CD4-positive, alpha-beta T cell treated with Interleukin-17A for 1 hour (primary cell): ENCODE measurements at places on chromosomes 5 and 9.

- no peak for DNase-seq
Measured at GRCh38 chr5:149697001-149697400, 33.1 kb upstream of the PPARGC1B start.

GRCh38 chr5:32536246-32536645, 49.1 kb upstream of the SUB1 start:
- no peak for DNase-seq

- DNase-seq = peak; percentile 47
Measured at GRCh38 chr9:121107029-121107428, 32.3 kb downstream of the CNTRL start.

DNA sequence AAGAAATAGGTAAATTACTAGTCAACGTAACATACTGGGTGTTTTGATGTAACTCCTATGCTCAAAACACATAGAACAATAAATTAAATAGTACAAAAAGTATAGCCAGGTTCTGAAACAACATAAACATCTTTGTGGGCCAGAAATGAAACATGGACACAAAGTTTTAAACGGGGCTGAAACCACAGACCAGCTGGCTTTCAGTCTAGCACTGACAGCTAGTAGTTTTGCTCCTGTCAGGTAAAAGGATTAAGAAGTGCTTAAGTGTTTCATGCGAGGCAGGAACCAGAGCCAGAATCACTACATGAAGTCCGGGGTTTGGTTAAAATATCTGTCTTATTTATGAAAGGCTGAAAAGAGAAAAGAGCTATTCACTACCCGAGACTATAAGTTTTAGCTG, 19.5 kb downstream of the DCAF10 start:
- no peak for DNase-seq

- no peak for DNase-seq
Measured at GRCh38 chr5:146069780-146070099, 35.6 kb downstream of the PLAC8L1 start.

- no peak for DNase-seq
Measured at GRCh38 chr9:126480813-126481212, 132.9 kb upstream of the LMX1B start.
